ENCODE measurements at places on chromosomes 5 and 9.

DNA sequence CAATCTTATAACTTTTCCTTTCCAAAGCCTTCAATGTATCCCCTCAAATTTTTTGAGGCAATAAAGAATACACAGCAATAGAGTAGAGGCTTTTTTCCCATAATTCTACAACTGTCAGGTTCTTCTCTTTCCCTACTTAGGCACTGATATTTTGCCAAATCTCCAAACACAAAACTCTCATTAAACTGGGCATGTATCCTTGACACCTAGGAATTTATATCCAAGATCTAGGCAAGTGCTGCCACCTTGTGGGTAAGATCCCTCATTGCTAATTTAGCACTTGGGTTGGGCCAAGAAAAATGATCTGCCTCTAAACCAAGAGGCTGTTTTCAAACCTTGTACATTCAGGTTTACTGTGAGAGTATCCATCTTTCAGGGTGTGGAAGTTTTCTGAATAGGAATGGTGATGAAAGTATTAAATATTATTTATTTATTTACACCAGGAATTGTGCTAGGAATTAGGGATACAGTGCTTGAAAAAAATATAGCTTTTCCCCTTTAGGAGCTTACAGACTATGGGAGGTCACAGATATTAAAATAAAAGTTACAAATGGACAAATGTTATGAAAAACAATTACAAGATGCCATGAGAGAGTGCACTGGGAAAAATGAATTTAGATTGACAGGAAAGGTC is 17.6 kb downstream of the TSTD2 start:
- peak; percentile 76 for DNase-seq

- no peak for DNase-seq
These were observed 77.0 kb upstream of the SMARCA2 start for GRCh38 chr9:1938135-1938534.

DNA sequence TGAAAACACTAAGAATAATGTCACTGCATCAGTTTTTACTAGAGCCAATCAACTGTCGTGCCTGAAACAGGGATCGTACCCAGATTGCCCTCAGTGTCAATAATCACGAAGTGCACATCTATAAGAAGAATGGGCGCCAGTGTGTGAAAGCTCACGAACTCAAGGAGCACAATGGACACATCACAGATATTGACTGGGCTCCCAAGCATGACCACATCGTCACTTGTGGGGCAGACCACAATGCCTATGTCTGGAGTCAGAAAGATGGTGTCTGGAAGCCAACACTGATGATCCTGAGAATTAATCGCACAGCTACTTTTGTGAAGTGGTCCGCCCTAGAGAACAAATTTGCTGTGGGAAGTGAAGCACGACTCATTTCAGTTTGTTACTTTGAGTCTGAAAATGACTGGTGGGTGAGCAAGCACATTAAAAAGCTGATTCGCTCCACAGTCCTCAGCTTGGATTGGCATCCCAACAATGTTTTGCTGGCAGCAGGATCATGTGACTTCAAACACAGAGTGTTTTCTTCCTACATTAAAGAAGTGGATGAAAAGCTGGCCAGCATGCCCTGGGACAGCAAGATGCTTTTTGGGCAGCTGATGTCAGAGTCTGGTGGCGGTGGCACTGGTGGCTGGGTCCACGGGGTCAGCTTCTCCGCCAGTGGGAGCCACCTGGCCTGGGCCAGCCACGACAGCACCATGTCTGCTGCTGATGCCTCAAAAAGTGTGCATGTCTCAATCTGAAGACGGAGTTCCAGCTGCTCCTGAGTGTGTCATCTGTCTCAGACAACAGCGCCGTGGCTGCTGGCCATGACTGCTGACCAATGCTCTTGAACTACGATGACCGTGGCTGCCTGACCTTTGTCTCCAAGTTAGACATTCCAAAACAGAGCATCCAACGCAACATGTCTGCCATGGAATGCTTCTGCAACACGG is 32.2 kb downstream of the NSA2 start:
- no peak for DNase-seq

DNA sequence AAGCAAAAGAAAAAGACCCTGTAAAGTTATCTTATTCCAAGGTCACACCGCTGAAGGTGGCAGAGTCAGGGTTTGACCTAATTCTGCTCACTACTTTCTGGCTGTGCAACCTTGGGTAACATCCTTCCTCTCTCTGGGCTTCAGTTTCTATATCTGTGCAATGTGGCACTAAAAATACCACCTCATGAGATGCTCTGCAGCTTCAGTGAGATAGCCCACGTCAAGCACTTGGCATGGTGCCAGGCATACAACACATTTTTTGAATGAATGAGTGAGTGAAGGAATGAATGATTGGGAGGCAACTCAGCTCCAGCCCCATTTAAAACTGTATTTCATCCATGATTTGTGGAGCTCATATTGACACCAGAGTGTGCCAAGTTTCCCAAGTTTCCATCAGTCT is 62.3 kb downstream of the FOXI1 start:
- peak; percentile 19 for DNase-seq

GRCh38 chr5:157930710-157931109 is 71.8 kb upstream of the CLINT1 start:
- DNase-seq = no peak

DNA sequence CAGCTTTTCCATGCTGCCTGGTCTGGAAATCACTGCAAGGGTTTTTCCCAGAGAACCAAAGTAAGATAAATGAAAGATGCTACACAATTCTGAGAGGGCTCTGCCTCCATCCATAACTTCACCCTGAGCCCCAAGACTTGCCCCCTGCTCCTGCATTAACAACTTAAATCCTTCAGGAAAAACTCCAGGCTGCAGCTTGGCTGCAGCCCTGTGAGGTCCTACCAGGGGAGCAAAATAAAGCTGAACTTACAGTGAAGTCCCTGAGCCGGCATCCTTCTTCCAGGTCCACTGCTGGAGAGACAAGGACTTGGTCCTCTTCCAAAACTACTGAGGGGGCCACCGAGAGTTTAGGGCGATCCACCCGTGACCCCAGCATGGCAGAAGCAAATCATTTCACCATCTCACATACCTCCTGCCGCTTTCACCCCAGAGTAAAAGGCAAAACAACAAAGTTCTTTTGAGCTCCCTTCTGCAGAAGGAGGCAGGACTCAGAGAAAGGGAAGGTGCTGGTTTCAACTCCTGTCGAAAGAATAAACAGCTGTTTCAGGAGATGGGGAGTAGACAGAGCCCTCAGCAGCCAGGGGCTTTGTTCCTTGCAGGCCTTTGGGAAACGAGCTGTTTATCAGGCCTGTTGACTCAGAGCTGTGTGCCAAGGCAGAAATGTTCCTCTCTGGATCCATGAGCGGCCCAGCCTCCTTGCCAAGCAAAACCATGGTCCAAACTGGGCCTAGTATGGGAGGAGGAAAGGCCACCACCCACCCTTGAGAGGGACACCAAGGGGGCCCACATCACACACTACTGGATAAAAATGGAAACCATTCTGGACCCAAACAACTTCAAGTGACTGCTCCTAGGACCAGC is 20.6 kb downstream of the GGTA1 start:
- no peak for DNase-seq

GRCh38 chr5:120043431-120043830 is 414.1 kb downstream of the FAM170A start:
- DNase-seq = no peak

DNA sequence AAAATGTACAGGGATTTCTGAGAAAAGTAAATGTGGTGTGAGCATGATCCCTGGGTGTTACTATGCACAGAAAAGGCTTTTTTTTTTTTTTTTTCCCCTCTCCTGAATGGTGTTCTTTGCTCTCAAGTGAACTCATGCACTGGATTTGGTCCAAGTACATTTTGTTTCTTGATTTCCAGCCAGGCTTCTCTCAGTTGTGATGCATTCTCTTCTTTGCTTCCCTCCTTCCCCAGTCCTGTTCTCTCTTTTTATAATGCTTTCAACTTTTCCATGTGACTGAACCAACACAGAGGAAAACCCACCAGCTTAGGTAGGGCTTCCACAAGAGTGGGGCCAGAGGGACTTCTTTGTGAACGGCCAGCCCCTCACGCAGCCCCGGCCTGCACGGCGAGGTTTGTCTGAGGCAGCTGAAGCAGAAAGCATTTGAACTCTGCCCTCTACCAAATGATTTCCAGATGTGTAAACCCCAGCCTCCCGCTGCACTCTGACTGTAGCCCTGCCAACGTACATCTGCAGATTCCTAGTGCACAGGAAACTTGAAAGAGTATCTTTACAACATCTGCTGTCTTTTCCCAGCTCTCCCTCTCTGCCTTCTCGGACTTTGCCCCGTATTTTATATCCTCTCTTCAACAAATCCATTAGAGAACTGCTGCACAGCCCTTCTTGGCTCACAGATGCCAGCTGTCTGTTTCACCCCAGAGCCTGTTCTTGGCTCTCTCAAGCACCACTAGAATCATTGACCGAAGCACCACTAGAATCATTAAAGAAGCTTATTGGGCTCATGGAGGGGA is 71.8 kb upstream of the CD180 start:
- DNase-seq = no peak

- DNase-seq = no peak
These were observed 68.5 kb downstream of the TMC1 start for GRCh38 chr9:72589667-72590521.

DNA sequence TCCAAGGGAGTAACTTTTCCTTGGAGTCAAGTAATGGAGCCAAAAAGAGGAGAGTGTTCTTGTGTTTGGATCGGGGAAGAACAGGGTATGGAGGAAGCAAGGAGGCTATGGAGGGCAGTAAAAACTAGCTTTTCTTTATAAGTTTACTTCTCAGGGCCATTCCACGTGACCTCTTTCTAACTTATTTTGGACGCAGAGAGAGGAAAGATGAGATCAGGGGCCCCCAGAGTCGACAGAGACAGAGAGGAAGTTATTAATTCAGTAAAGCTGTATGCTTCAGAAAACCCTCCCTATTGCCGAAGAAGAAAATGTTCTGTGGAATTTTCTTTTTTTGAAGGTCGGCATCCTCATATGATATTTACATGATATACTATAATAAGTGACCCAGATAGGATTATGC is 233.8 kb upstream of the MPDZ start:
- no peak for DNase-seq

GRCh38 chr5:1392801-1393565 is 48.1 kb upstream of the CLPTM1L start:
- DNase-seq = no peak

- DNase-seq = no peak
These were observed 69.4 kb downstream of the LMX1B start for GRCh38 chr9:126682928-126683697.

DNA sequence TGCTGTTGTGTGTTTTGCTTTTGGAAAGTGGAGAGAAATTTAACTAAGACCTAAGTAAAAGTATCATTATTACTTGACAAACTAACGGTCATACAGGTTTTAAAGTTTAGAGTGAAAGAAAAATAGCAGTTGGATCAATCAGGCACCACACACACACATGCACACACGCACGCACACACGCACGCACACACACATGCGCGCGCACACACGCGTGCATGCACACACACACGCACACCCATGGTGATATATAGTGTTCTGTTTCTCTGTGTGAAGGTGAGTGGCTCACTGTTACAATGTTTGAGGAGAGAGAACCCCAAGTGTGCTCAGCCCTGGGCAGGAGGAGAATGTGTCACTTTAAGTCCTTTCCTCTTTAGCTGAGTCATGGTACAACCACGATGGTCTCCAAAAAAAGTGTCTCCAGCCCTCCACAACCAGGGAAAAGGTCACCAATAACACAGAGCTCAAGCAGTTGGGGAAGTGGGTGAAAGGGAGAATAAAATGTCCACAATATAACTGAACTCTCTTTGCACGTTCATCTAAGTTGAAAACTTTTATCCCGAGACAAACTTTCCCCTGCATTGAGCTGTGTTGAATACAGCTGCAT is 3.2 kb downstream of the ZNF366 start:
- DNase-seq = no peak

GRCh38 chr9:37026931-37027581 is 7.0 kb downstream of the PAX5 start:
- no peak for DNase-seq

GRCh38 chr5:90994796-90995195 is 388.3 kb downstream of the ARRDC3 start:
- no peak for DNase-seq

DNA sequence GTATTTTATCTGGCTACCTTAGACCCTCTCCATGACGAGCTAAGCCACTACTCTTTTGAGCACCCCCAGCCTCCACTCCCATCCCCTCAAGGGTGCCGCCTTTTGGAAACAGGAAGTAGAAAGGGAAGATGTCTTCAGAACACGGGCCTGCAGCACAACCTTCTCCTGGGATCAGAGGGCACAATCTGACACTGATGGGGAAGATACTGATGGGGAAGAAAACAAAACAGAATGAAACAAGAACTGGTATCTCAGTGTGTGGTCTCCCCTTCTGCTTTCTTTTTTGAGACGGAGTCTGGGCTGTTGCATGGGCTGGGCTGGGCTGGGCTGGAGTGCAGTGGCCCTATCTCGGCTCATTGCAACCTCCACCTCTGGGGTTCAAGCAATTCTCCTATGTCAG is 539.7 kb upstream of the DAP start:
- no peak for DNase-seq

Measured in MM.1S (cell line).